ENCODE measurements at places on chromosomes 12 and 14.

DNA sequence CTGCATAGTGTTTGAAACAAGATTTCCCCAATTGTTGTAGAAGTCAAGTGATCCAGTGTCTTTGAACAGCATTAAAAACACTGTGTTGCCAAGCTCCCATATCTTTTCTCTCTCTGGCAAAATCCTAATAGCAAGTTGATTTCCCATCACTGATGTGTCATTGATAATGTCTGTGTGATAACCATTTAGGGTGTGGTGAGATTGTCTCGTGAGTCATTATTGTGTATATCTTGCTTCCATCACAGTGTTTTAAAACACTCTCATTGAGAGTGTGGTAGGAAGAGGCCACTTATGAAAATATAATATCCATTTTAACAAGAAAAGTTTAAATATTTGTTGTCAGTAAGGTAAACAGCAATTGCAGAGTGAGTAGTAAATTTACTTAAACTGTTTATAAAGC, 74.7 kb downstream of the PRORP start:
- DNase-seq: no peak

- no peak for DNase-seq
Observed at GRCh38 chr12:116662612-116663144, 75.2 kb downstream of the SPRING1 start.

DNA sequence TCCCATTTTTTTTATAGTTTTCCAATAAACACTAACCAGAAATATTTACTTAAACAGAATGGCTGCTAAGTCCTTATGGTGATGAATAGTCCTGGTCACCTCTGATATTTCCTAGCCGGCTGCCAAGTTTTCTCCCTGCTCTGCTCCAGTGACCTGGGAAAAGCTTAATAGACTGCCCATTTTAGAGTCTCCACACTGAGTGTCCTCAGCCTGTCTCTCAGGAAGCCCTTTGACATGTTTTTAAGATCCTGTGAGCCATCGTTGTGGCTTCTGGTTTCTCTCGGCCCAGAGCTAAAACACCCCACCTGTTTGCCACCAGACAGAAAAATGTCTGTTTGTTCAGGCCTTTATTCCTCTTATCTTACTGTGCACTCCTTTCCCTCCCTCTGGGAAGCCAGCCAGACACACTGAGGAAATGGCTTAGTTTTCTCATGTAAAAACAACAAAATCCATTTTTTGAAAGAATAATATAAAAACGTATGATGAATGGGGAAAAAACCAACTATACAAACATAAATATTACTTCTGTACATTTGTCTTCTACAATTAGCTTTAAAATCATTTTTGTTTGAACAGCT, 25.4 kb upstream of the ALDH2 start:
- no peak for DNase-seq

- DNase-seq: no peak
Observed at GRCh38 chr12:106142591-106143261, 4.0 kb upstream of the NUAK1 start.

GRCh38 chr14:61184112-61184511, 97.0 kb downstream of the TMEM30B start:
- no peak for DNase-seq

GRCh38 chr12:124395284-124395752, 100.4 kb downstream of the RFLNA start:
- DNase-seq: no peak
